ENCODE measurements at places on chromosomes 2 and 18.

- DNase-seq = no peak
Measured at GRCh38 chr2:237231593-237231992, 145.9 kb downstream of the COPS8 start.

DNA sequence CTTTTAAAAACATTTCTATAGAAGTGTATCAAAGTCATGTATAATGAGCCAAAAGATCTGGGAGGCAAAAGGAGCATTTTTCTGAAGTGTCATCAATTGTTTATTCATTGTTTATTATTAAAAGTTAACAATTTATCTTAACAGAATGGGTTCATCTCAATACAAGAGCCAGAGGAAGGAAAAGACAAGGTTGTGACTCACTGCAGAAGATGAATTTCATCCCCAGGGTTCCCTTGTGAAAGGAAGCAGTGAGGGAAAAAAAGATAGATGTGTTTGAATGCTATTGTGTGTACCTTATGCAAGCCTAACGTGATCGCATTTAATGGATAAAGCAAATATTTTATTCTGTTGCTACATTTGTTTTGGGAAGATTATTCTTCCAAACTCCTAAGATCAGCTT is 286.3 kb downstream of the PIEZO2 start:
- no peak for DNase-seq

DNA sequence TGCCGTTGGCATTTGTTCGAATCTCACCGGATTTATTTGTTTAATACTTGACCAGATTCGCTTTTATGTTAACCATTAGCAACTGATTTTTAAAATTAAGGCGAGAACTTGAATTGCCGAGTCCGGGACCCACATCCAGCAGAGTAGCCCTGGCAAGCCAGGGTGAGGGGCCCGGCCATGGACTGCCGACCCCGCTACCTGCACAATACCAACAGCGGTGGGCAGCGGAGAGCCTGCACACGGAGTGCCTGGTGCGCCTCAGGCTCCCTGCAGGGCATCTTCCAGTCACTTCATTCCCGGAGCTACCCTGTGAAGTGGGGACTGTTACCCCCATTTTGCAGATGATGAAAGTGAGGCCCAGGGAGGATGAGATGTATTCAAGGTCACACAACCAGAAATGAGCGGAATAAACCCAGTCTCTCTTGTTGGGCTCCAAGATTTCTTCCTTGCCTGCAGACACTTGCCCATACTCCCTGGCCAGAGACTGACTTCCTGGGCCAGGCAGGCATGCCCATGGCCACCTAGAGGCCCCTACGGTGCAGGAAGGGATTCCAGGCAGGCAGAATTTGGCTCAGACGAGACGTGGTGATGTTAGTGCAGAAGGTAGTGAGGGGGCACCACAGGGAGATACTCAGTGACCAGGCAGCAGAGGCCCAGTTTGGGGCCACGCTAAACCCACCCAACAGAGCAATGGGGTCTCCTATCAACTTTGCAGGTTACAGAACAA is 2.9 kb downstream of the FBLN7 start:
- no peak for DNase-seq

- no peak for DNase-seq
Measured at GRCh38 chr2:36536776-36537175, 61.2 kb downstream of the FEZ2 start.

Data from activated CD8-positive, alpha-beta memory T cell treated with anti-CD3 and anti-CD28 coated beads for 1 hour (primary cell).